Activated T-cell treated with anti-CD3 and anti-CD28 coated beads for 24 hours (primary cell): ENCODE measurements at places on chromosomes 6 and 20.
A peak's percentile ranks its signal among the peaks of the same experiment; 100 is the strongest.

DNA sequence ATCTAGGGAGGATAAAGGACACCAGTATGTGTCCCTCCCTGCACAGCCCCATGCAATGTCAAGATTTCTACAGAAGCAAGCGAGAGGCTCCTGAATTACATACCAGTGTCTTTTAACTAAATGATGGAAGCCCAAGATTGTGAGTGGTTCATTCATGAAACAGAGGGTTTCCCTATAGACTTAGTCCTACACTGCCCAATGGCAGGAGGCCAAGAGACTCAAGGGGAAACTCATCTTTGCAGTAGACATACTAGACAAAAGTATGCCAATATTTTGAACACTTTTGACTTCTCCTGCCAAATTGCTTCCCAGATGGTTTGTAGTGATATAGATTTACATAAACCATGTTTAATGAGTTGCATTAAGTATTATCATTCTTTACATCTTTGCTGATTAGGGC lies 557.2 kb upstream of the JAG1 start:
- no peak for DNase-seq

GRCh38 chr6:33988121-33989015 lies 157.5 kb downstream of the GRM4 start:
- no peak for DNase-seq

DNA sequence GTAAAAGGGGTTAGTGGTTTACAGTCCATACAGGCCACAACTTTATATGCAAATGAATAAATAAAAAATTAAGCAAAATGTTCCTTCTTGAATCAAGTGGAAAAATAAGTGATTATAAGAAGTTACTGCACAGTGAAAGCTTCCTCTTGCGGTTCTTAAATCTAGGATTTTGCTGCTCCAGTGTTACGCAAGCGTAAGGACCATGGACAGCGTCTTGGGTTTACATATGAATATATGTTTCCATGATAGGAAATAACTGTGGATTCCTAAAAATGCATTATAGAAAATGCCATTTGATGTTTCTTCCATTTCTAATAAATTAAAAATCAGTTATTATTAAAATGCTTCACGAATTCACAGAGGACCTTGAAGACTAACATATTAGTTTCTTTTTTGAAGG lies 176.6 kb upstream of the POU3F2 start:
- DNase-seq: no peak

DNA sequence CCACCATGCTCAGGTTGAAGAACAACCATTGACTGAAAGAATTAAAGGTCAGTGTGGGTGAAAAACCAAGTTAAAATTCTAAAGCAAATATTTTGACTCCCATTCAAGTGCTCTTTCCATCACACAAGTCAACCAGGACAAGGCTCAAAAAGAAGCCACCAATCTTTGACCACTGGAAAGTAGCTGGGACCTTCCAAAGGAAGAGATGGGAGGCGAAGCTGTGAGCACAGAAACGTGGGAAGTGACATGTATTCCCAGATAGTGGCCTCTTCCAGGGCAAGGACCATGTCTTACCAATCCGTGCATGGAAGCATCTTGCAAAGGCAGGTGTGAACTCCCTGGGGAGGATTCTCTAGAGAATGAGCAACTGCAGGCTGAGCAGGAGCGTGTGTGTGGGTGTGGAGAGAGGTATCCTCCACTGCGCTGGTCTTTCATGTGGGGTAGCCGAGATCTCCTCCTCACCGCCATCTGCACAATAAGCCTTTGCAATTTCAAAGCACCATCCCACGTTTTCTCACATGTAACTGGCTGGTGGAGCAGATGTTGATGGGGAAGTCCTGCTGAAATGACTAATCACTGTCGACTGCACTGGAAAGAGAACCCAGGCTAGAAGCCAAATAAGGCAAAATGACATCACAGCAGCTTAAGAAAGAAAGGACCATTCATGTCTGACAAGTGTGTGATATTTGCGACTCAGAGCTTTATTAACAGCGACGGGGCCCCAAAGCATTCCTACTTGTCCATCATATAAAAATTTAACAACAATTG lies 189.4 kb upstream of the RREB1 start:
- DNase-seq: peak; percentile 75

DNA sequence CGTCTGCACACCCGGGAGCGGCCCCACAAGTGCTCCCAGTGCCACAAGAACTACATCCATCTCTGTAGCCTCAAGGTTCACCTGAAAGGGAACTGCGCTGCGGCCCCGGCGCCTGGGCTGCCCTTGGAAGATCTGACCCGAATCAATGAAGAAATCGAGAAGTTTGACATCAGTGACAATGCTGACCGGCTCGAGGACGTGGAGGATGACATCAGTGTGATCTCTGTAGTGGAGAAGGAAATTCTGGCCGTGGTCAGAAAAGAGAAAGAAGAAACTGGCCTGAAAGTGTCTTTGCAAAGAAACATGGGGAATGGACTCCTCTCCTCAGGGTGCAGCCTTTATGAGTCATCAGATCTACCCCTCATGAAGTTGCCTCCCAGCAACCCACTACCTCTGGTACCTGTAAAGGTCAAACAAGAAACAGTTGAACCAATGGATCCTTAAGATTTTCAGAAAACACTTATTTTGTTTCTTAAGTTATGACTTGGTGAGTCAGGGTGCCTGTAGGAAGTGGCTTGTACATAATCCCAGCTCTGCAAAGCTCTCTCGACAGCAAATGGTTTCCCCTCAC lies 21.0 kb downstream of the PRDM1 start:
- no peak for DNase-seq

- no peak for DNase-seq
Measured at GRCh38 chr6:26232940-26233648, 131.9 kb upstream of the BTN3A2 start.

DNA sequence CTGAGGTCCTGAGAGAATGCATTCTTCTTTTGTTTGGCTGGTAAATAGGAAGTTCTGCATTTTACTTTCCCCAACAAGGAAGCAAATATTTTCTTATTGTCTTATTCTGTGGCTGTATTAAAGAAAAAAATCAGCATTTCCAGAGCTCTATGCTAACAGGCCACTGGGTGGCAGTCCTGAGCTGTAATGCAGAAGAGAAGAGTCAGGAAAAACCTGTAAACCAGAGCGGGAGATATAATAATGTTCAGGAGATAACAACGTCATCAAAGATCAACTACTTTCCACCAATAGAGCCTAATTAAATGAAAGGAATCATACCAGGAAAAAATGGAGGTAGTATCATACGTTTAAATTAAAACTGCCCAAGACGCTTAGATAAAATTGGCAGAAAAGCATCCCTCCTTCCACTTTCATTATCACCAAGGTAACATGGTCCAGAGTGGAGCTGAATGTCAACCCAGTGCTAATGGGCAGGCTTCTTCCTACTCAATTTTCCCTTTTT lies 55.6 kb upstream of the CARMIL1 start:
- peak; percentile 52 for DNase-seq

DNA sequence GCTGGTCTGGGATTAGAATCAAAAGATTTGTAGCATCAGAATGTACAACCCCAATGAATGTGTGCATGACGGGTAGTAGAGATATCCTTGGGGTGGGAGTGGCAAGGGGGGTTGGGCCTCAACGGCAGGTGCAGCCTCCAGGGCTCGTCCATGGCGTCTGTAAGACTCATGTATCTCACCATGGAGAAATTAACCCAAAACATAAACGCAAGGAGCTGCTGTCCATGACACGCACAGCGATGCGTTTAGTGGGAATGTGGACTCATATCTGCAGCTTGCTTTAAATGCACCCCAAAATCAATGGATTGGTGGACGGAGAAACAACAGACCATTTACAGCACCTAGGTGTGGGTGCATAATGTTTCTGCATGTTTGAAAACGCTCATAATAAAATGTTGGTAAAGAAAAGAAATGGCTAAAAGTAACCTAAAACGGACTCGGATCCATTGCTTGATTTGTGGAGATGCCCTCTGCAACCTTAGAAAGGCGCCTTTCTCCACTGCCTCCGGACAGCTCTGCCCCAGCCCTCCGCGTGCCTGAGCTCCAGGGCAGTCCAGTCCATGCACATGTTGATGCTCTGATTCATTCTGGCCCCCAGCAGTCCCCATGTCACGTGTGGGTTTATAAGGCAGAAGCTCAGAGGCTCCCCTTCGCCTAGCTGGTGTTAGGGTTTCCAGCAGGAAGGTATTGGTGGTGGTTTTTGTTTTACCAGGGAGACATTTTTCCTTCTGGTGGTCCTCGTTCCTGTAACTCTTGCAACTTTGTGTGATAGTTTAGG lies 24.5 kb downstream of the PYGB start:
- no peak for DNase-seq

DNA sequence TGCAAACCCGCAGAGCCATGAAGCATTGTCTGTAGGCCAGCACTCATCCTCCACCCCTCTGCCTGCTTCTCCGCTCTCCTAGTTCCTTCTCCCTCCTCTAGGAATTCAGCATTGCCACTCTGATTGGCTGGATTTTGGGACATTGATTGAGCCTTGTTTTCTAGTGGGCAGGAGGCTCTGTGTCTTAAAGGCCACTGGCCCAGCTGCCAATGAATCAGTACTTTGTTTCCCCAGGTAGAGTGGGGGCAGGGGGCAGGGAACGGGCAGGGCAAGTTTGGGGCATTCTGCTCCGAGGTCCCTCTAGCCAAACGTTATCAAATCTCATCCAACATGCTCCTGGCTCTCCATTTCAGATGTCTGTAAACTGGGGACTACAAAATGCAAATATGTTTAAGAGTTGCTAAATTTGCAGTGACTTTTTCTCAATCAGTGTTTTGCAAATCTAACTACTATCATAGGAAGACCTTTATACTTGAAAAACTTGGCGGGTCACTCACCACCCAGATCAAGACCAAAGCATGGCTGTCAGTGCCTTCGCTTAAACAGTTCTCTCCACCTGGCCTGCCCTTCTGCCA lies 10.4 kb upstream of the BPI start:
- no peak for DNase-seq

- DNase-seq: no peak
Measured at GRCh38 chr20:57251344-57251743, 15.1 kb downstream of the BMP7 start.

DNA sequence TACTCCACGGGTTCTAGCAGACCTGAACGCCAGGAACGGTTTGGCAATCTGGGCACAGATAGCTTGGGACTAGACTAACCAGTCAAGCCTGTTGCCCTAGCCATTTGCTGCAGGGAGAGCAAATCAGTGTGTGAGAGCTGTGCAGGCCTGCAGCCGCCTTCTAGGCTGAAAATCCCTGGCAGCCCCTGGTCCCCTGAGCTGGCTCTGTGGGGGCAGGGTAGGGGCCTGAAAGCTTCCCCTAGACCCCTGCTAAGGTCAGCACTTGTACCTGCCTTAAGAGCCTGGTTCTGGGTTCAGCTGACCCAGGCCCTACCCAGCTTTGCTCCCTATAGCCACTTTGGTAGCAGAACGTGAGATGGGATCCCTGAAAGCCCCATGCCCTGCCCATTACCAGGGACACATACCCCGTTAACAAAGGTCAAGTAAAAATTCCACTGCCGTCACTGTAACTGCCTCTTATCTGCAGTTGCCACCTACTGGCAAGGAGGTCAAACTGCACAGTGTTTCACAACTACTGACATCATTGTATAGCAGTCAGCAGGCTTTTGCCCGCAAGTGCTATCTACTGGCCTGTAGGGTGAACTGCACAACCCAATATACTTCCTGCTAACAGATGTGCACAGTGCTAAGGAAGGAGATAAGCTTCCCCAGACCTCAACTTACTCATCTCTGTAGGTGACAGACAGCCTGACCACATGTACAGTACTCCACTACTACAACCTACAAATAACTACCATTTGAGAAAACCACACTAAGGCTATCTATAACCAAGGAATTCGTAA lies 95.1 kb upstream of the OLIG3 start:
- DNase-seq: peak; percentile 35

- no peak for DNase-seq
Measured at GRCh38 chr6:144263786-144264185, 21.3 kb upstream of the UTRN start.

DNA sequence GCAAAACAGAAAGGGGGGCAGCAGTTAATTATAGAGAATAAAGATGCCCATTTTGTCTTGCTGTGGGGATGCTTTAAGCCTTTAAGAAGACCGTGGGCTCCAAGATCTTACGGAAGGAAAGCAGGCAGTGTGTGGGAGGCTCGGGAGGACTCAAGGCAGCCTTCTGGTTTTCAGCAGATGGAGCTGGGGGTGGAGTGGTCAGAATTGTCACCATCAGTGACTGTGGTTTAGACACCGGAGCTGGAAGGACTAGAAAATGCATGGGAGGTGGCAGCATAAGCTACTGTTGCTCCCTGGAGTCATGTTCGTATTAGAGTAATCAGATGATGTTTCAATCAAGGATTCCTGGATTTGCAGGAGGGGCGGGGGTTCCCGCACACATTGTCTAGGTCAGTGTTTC lies 3.7 kb downstream of the PHACTR1 start:
- DNase-seq: no peak

DNA sequence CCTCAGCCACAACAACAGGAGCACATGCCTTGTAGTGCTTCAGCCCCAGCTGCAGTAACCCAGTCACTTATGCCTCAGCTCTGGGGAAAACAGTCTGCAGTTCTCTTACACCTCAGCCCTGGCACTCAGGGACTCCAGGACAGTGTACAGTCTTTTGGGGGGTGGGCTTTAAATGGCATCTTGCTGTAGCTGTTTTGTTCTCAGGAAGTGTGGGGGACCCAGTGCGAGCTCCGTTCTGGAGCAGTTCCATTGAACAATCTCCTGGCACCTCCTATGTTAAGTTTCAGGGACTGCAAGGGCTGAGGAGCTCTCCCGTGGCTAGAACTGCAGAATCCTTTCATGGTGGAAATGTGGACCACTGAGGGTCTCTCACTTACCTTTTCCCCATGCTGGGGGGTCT lies 55.2 kb downstream of the PLCG1 start:
- no peak for DNase-seq

DNA sequence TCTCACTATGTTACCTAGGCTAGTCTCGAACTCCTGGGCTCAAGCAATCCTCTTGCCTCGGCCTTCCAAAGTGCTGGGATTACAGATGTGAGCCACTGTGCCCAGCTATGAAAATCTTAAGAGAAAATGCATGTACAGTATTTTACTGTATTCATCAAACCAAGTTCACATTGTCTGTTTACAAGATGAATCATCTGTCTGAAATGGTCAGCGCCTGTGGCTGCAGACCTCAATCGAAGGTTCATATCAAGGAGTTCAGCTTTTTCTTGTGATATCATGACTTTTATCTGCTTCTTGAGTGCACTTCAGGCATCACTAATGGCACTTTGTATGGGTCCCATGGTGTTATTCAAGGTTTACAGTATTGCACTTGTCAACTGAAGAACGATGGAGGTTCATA lies 155.1 kb downstream of the SLC16A10 start:
- DNase-seq: no peak

DNA sequence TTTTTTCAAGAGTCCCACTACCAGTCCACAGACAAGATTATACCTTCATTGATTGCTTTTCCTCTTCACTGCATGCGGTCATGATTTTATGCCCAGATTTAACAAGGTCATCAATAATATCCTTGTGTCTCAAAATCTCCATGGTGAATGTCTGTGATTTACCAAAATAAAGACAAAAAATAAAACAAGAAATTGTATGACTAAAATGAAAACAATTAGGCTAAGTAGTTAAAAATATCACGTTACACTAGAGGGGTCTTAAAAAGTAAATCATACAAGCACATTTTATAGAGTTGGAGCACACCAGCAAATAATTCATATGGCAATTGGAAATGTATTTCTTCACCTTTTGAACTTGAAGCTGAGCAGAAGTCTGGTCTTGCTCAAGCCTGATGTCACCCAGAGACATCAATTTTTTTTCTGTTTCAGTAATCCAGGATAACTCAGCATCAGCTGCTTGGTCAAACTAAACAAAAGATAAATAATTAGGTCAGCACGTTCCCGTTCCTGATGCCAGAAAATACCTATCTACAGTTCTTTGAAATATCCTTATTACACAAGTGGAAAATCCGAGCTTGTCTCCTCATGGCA lies 125.4 kb downstream of the DST start:
- DNase-seq: no peak
